ENCODE measurements at places on chromosomes 4 and X. TPM values are rescaled to one million over a fixed set of nuclear protein-coding genes. Genes with fewer than 3 reads are reported as not detected.
A peak's percentile ranks its signal among the peaks of the same experiment; 100 is the strongest.

The VEGFC gene
- polyA plus RNA-seq: not detected

The TMEM187 gene
- 3.2 TPM for polyA plus RNA-seq

The BMX gene
- not detected for polyA plus RNA-seq

The PPBP gene
- polyA plus RNA-seq: 5.2 TPM

The HMX1 gene
- polyA plus RNA-seq: not detected

The SPANXA1 gene
- not detected for polyA plus RNA-seq

The UCP1 gene
- polyA plus RNA-seq: not detected

The CXCR3 gene
- 3.4 TPM for polyA plus RNA-seq

GRCh38 chrX:45760187-45760742 is 559.6 kb upstream of the DIPK2B start:
- DNase-seq: no peak
- no peak overlapping the region for H3K4me3 ChIP-seq
- H3K36me3 ChIP-seq: peaks cover 3% of the 10 kb centered on the region
- H3K27ac ChIP-seq: peak overlapping the region; percentile 68

- DNase-seq: no peak
- no peaks in the 10 kb centered on the region for H3K4me1 ChIP-seq
- no peaks in the 10 kb centered on the region for H3K36me3 ChIP-seq
- H3K4me3 ChIP-seq: no peak overlapping the region
Observed at GRCh38 chr4:133581996-133582619, 433.0 kb downstream of the PCDH10 start.

- no peak overlapping the region for H3K27ac ChIP-seq
- no peak overlapping the region for H3K4me3 ChIP-seq
- no peaks in the 10 kb centered on the region for H3K27me3 ChIP-seq
- H3K36me3 ChIP-seq: no peaks in the 10 kb centered on the region
- no peak for DNase-seq
- no peaks in the 10 kb centered on the region for H3K4me1 ChIP-seq
Observed at GRCh38 chr4:182533964-182534363, 290.8 kb downstream of the TENM3 start.

DNA sequence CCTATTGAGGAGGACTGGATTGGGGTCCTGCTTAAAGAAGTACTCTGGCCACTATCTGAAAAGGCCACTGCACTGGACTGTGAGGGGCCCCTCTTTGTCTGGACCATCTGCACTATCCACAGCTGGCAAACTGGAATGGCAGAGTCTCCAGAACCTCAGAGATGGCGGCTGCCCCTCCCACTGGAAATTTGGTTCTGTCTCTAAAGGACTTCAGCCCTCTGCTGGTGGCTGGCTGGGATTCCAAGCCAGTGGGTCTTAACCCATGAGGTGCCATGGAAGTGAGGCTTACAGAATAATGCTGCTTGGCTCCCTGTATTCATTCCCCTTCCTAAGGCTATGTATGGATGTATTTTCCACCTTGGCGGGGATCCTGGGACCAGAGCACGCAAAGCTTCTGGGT is 41.6 kb upstream of the CYLC1 start:
- H3K27ac ChIP-seq: no peak overlapping the region
- H3K36me3 ChIP-seq: no peaks in the 10 kb centered on the region
- H3K27me3 ChIP-seq: no peaks in the 10 kb centered on the region
- DNase-seq: no peak
- no peak overlapping the region for H3K4me3 ChIP-seq
- H3K4me1 ChIP-seq: no peaks in the 10 kb centered on the region

DNA sequence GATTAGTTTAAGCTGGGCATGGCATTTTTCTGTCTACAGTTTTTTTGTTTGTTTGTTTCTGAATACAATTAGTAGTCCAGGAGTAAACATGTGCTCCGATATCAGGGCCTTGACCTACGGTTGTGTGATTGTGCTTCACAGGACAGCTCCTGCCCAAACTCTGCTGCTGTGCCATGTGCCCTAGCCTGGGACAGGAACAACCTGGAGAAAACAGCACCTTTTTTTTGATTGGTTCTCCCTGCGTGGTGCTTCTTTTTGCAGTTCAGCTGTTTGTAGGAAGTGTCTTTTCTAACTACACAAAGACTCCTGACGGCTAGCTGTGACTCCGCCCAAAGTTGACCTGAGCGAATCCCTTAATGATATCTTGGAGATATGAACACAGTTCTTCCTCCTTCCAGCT is 158.8 kb downstream of the ATP10D start:
- H3K4me3 ChIP-seq: no peak overlapping the region
- no peaks in the 10 kb centered on the region for H3K36me3 ChIP-seq
- no peak overlapping the region for H3K27ac ChIP-seq
- DNase-seq: no peak

DNA sequence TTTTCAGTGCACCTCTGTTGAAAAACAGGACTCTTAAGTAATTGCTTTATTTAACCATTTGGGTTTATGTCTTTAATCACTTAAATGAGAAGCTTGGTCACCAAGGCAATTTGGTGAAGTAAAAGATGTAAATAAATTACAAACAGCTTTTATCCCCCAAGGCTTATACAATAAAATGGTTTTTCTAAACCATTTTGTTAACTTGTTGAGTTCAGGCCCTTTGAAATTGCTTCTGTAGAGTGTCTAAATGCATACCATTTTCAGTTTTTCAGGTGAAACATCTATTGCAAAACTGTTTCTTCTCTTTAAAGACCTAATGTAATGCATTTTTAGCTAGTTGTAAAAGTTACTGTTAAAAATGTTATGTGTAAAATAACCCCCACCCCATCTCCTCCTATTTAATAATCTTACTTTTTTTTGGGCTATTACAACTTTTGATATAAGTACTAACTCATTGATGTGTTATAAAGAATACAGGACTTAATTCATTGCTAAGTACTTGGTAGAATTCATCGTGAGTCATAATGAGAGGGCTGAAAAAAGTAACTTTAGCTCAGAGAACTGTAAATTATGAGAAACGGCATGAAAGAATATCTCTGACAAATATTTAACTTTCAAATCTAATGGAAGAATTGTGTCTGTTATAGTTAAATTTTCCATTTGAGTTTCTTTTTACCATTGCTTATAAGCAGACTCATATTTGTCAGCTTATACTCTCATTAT is 4.5 kb downstream of the RAPGEF2 start:
- no peak for DNase-seq
- no peaks in the 10 kb centered on the region for H3K36me3 ChIP-seq
- peaks cover 21% of the 10 kb centered on the region for H3K4me1 ChIP-seq

DNA sequence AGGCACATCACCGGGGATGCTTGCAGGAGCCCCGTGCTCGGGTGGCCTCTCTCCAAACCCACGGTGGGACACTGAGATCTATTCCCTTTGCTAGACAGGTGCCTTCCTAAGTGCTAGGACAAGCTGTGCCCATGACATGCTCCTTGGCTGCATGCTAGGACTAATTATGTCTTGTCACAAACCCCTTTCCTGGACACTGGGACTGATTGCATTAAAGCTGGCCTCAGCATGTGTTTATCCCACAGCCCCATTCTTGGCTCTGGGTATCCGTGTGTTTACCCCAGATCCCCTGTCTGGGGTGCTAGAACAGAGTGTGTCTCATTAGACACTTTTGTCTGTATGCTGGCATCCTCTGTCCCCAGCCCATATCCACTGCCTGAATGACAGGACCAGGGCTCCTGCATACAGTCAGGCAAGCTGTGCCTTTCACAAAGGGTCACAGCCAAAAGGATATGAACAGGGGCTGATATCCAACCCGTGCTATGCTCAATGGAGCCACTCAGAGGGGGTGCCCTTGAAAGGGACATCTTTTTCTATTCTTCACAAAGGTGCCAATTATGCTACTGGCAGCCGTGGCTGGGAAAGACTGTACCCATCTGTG is 9.2 kb upstream of the IQSEC2 start:
- H3K4me3 ChIP-seq: no peak overlapping the region
- peaks cover 10% of the 10 kb centered on the region for H3K4me1 ChIP-seq
- no peaks in the 10 kb centered on the region for H3K36me3 ChIP-seq
- no peak for DNase-seq

DNA sequence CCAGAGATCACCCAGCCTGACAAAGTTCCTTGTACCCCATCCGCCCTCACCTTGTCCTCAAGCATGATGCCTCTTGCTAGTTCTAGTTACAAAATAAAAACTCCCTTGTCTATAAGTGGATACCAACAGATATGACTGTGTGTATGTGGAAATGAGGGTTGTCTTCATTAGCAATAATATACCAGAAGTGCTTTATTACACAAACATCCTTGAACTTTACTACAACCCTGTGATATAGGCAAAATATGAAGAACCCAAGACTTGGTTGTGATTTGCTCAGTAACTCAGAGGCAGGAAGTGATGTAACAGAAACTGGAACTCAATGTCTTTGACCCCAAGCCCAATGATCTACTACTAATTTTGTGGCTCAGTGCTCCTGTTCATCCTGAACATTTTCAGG is 97.6 kb downstream of the AKAP4 start:
- no peak for DNase-seq
- no peak overlapping the region for H3K27ac ChIP-seq
- no peaks in the 10 kb centered on the region for H3K4me1 ChIP-seq

DNA sequence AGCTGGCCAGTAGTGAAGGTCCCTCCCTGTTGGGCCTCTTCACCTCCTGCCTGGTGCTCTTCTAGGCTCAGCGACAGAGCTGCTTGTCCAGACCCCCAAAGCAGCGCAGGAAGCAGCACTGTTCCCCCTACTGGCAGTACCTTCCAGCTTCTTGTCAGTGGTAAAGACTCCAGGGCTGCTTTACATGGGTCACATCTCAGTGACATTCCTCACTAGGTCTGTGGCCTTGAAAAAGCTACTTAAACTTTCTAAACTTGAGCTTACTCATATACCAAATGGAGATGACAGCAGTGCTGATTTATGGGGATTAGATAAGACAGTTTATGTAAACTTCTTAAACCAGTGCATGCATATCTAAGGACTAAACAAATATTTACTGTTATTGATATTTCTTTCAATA is 117.3 kb downstream of the FAT4 start:
- no peaks in the 10 kb centered on the region for H3K4me1 ChIP-seq
- no peak overlapping the region for H3K27ac ChIP-seq
- DNase-seq: no peak
- H3K36me3 ChIP-seq: no peaks in the 10 kb centered on the region
- H3K4me3 ChIP-seq: no peak overlapping the region

DNA sequence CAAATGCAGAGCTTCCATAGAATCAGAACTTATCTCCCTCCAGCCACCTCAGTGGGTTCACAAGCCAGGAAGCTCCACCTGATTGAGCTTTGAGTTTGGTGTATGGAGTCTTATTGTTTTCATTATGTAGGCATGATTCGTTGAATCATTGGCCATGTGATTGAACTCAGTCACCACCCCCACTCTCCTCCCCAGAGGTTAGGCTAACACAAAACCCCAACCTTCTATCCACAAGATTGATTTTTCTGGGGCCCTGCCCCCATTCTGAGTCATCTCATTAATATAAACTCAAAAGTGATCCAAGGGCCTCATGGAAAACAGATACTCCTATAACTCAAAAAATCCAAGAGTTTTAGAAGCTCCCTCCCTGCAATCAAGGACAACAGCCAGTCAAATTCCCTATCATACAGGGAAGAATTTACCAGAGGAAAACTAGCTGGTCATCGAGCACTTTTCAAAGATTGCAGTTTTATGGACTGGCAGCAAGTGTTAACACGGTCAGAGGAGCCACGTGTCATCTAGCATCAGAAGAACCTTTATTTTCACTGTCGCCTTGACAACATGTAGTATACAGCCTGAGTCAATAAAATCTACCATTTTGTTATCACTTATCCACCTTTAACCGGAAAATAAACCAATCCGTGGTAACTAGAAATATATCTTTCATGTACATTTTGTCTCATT is 35.9 kb upstream of the GUCY1B1 start:
- H3K27ac ChIP-seq: no peak overlapping the region
- H3K27me3 ChIP-seq: no peaks in the 10 kb centered on the region
- no peak overlapping the region for H3K4me3 ChIP-seq
- H3K4me1 ChIP-seq: no peaks in the 10 kb centered on the region
- DNase-seq: no peak

DNA sequence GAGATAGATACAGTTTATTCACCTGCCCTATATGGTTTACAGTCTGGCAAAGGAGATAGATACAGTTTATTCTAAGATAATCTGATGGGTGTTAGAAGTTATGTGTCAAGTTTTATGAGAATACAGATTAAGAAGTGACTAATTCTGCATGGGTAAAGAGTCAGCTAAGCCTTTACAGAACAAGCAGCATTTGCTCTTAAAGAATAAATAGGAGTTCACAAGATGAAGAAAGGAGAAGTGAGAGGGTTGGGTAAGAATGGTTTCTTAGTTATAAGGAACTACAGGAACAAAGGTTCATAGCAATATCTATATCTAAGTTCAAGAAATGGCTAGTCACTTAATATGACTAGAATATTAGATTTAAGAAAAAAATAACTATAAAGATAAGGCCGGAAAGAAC is 47.6 kb downstream of the THOC2 start:
- H3K36me3 ChIP-seq: no peaks in the 10 kb centered on the region
- no peak overlapping the region for H3K4me3 ChIP-seq
- DNase-seq: no peak
- no peak overlapping the region for H3K27ac ChIP-seq
- no peaks in the 10 kb centered on the region for H3K27me3 ChIP-seq
- H3K4me1 ChIP-seq: no peaks in the 10 kb centered on the region

- H3K4me3 ChIP-seq: no peak overlapping the region
- no peak overlapping the region for H3K27ac ChIP-seq
- H3K27me3 ChIP-seq: no peaks in the 10 kb centered on the region
- no peak for DNase-seq
Observed at GRCh38 chr4:94931626-94932025, 173.9 kb downstream of the BMPR1B start.

- no peak overlapping the region for H3K27ac ChIP-seq
- H3K27me3 ChIP-seq: no peaks in the 10 kb centered on the region
- H3K4me1 ChIP-seq: no peaks in the 10 kb centered on the region
Observed at GRCh38 chrX:107360788-107361360, 88.6 kb upstream of the FRMPD3 start.

DNA sequence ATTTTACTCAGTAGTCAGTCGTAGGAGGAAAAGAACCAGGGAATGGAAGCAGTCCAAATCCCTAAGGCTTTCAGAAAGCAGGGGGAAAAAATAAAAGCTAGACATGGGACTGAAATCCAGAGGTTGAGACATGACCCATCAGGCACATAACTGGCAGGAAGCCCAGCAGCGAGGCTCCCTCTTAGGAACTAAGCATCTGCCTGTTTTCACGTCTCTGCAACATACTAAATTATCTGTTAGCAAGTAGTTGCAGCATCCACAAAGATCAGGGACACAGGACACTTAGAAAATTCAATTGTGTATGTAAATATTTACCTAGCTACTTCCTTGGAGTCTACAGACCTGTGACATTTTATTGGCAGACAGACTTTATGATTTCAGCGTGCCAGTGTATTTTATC is 118.0 kb upstream of the EDNRA start:
- H3K36me3 ChIP-seq: no peaks in the 10 kb centered on the region
- no peak overlapping the region for H3K4me3 ChIP-seq
- no peak for DNase-seq
- no peaks in the 10 kb centered on the region for H3K4me1 ChIP-seq
- H3K27me3 ChIP-seq: no peaks in the 10 kb centered on the region

Data from B cell (primary cell).